ENCODE measurements at places on chromosomes 4 and X. TPM values are rescaled to one million over a fixed set of nuclear protein-coding genes. Genes with fewer than 3 reads are reported as not detected.

GRCh38 chrX:103565197-103565596, 20.1 kb upstream of the TCEAL4 start:
- no peak for DNase-seq

The APBB2 gene
- 0.41 TPM for total RNA-seq

- no peak for DNase-seq
Observed at GRCh38 chr4:163776957-163777356, 282.5 kb downstream of the TMA16 start.

DNA sequence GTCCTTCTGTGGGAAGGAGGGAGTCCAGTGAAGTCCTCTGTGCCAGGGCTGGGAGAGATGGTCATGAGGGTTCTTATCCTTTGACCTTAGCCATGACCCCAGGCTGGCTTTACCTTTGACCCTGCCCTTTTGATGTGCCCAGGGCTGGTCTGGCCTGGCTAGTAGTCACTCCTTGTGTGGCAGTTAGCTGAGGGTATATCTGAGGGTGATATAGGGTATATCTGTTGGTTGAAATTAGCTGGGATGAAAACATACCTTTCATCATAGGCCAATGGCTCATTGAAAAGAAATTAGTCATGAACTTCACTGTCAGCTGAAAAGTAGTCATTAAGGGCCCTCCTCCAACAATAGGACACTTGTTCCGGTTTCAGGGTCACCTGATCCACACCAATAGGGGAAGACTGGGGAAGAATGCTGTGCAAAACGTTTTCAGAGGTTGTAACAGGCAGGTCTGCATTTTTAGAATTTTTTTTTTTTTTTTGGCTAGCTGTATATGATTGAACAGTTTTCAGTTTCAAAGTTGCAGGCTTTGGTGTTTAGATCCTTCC, 74.6 kb upstream of the STOX2 start:
- DNase-seq, result no peak

The GAGE12F gene
- total RNA-seq, result not detected

- no peak for DNase-seq
Observed at GRCh38 chr4:185467991-185468390, 3.5 kb downstream of the CCDC110 start.

GRCh38 chr4:95596676-95597075, 47.9 kb upstream of the UNC5C start:
- no peak for DNase-seq

- DNase-seq, result no peak
Observed at GRCh38 chrX:132676102-132676501, 187.3 kb upstream of the MBNL3 start.

- no peak for DNase-seq
Observed at GRCh38 chrX:123961268-123962005, at the start of gene STAG2. Gene STAG2, plus strand, starts transcription at chrX:123961706. Its CDS starts 60,922 bp downstream, at chrX:124022628.

GRCh38 chr4:93063325-93063724, 759.6 kb downstream of the GRID2 start:
- no peak for DNase-seq

The TMPRSS11A gene
- not detected for total RNA-seq

DNA sequence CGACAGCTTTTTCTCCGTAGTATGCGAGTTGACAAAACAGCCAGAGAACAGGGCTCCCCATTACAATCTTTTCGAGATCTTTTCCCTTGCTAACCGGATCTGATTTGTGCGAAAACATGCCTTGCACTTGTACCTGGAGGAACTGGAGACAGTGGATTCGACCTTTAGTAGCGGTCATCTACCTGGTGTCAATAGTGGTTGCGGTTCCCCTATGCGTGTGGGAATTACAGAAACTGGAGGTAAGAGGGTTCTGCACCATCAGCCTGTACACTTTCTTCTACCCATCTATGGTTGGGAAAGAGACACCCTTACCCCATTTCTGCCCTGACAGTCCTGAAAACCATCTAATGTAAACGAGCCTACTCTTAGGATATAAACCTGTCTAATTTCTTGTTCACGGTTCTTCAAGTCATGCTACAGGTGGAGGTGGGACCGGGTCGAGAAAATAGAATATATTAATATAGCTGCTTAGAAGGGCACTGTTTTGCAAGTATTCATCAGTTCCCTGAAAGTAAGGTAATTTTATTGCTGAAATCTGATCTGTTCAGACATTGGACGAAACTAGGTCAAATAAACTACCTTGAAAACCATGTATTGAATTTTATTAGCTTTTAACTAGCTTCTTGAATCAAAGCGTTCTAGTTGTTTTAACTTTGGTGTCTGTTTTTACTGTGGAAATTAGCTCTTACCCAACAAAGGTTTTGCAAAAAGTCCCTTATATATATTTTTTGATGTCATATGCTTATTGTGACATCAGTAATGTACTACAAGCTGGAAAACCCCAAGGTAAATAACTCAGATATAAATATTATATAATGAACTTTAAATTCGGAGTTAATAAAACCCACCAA, 869 bp downstream of the TMEM184C start:
- no peak for DNase-seq

DNA sequence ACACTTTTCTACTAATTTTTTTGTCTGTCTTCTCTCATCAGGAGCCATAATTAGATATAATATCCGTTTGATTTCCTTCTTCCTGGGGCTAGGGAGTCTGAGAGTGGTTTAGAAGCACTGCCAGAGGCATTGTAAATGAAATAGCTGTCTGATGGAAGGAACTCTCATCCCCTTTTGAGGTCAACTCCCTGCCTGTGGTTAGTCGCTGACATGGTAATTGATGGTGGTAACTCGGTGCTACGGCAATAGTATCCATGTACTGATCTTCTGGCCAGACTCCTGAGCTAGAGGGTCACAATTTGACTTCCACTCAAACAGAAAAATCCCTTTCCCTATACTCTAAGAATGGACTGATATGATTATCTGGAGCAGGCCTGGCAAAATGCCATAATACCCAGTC, 108.1 kb upstream of the TRPC5 start:
- no peak for DNase-seq

DNA sequence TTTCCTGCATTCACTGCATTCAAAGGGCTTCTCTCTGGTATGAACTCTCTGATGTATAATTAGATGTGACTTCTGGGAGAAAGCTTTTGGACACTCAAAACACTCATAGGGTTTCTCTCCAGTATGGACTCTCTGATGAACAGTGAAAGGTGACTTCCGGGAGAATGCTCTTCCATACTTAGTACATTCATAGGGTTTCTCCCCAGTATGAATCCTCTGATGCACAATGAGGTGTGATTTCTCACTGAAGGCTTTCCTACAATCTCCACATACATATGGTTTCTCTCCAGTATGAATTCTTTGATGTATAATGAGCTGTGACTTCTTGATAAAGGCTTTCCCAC, 12.2 kb downstream of the ZNF630 start:
- DNase-seq, result no peak

DNA sequence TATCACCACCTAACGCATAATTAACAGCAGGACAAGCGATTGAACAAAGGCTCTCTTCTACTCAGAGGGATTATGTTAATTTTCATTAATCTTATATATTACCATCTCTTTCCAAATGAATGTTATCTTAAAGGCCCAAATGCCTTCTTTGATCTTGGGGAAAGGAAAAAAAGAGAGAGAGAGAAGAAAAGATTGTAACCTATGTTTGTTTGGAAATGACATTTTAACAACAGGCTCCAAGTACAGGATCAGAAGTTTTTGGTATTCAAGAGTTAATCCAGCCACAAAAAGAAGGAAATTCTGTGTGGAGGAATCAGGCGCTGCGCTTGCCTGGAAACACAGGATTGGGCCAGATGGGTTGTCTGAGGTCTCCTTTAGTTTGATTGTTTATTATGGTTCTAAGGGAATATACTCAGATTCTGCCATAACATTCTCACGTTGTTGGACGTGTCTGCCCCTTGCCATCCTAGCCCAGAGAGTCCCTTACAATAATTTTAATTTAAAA, 100.7 kb upstream of the STX18 start:
- no peak for DNase-seq

The GPRIN3 gene
- 41.3 TPM for total RNA-seq

The NLGN3 gene
- 3.3 TPM for total RNA-seq

- DNase-seq, result no peak
Observed at GRCh38 chr4:15899511-15899910, 39.0 kb downstream of the FGFBP1 start.

All from T-cell (primary cell).